ENCODE measurements at places on chromosomes 4 and X. TPM values are rescaled to one million over a fixed set of nuclear protein-coding genes. Genes with fewer than 3 reads are reported as not detected.

- no peak for DNase-seq
These were observed 83.3 kb downstream of the CLDN34 start for GRCh38 chrX:10050481-10050880.

DNA sequence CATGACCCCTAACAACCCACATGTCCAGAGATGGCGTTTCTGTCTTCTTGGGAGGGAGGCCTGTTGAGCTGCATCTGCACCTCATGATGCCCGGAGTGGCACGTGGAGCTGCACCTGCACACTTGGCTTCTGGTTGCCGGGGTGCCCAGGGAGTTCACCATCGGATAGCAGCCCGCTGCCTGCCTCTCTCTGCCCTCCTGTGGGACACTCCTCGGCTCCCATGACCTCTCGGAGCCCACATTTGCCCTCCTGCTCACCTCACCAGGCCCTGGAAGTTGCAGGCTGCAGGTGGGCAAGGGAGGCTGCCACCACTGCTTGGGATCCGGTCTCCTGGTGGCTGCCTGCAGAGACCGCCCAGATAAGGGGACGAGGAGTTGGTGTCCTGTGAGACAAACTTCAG is 74.1 kb downstream of the TRAPPC11 start:
- no peak for DNase-seq

DNA sequence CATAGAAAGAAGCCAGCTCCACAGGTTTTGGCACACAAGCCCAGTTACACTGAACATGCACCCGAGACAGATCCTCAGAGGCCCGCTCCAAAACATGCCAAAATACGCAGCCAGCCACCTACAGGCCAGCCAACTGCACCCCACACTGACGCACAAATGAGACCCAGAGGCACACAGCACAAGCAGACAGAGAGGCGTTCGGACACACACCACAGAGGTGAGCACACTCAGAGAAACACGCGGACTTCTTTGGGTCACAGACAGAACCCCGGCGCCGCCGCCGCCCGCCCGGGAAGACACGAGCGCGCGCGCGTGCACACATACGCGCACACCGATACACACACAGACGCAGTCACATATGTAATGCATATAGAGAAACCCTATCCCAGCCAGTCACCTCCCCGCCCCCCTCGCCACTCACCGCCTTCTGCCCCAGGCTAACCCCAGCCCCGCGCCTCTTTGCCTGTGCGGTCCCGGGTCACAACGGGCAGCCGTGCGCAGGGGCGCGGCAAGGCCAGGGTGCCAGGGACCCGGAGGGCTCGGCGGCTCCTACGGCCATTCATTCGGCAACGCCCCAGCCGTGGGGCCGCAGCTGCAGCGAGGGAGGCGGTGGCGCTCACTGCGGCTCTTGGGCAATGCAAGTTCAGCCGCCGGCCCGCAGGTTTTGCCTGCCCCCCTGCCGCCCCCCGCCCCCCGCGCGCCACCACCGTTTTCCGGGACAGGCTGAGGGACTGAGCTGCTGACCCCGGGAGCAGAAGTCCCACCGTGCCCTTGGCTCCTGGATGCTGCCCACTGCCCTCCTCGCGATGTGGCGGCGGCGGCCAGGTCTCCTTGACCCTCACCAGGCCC is 553 bp downstream of the SEPTIN6 start:
- no peak for DNase-seq

Gene SPACA5
- total RNA-seq, result not detected

Gene NAP1L3
- total RNA-seq, result 0.78 TPM

- DNase-seq, result no peak
These were observed 126.0 kb downstream of the EMCN start for GRCh38 chr4:100391863-100392262.

- DNase-seq, result no peak
These were observed 700.7 kb downstream of the PCDH18 start for GRCh38 chr4:136831553-136831952.
